ENCODE measurements at places on chromosomes 5 and 9.

DNA sequence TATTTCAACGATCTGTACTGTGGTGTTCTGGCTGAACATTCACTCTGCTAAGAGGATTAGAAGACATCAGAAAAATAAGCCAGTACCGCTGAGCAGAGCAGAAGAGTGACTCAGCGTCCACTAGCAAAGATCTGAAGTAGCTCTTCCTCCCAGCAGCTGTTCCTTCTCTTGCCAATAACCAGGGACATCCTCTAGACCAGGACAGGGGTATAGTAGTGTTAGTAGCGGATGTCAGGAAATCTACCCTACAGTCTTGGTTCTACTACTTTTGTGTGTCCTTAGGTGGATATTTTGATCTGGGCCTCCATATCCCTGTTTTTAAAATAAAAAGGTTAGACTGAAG, 103.6 kb downstream of the TSSK1B start:
- DNase-seq, result no peak

DNA sequence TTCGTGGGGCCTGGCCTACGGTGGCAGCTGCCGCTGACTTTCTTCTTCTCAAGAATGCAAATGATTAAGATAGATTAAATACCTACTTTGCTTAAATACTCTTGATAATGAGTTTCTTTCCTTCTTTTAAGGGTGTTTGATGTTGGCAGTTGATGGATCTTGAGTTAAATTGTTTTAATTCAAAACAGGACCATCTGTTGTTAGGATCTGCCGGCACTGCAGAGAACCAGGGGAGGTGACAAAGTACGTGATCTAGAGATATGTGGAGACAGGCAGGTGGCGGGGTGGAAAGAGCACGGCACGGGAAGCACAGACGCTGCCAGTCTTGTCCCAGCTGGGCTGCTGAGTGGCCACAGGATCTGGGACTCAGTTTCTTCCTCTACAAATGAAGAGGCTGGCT, 37.9 kb downstream of the MED27 start:
- no peak for DNase-seq

- DNase-seq, result no peak
Observed at GRCh38 chr5:63043792-63044191, 465.2 kb downstream of the LRRC70 start.

- no peak for DNase-seq
Observed at GRCh38 chr5:8568858-8569257, 699.9 kb downstream of the MTRR start.

- DNase-seq, result no peak
Observed at GRCh38 chr9:73053543-73053942, 98.1 kb upstream of the ANXA1 start.

DNA sequence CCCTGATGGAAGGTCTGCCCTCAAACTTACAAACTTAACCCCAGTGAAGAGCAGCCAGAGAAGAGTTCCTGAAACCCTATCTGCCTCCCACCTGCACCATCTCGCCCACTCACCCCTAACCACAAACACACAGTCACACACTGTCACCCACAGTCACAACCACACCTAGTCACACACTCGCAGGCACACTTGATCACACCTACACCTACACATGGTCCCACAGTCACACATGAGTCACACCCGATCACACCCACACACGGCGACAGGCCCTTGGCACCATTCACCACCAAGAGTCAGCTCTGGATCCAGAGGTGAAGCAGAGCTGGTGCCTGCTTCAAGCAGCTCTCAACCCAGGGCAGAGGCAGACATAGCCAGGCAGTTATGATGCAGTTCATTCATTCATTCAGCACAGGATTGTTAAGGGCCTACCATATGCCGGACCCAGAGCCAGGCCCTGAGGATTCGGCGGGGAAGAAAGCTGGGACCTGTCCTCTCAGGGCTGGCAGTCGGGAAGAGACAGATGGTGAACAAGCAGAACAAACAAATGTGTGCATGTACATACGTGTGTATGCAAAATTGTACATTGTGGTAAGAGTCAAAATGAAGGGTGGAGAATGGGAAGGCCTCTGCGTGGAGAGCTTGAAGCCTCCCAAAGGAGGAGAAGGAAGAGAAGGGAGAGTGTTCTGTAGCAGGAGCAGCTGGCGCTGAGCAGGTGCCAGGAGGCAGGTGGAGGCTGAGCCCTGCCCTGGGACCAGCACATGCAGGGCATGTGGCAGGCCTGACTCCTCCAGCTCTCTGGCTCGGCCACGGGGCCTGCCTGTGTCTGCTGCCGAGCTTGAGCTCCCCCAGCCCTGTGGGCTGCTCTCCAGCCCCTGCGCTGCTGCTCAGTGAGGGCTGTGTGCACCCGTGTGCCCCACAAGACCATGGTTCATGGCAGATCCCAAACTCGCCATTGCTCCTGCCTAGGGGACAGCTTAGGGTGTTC, 6.4 kb downstream of the TSPAN17 start:
- peak; percentile 85 for DNase-seq

- no peak for DNase-seq
Observed at GRCh38 chr5:58582019-58582802, 664 bp upstream of the RAB3C start.

DNA sequence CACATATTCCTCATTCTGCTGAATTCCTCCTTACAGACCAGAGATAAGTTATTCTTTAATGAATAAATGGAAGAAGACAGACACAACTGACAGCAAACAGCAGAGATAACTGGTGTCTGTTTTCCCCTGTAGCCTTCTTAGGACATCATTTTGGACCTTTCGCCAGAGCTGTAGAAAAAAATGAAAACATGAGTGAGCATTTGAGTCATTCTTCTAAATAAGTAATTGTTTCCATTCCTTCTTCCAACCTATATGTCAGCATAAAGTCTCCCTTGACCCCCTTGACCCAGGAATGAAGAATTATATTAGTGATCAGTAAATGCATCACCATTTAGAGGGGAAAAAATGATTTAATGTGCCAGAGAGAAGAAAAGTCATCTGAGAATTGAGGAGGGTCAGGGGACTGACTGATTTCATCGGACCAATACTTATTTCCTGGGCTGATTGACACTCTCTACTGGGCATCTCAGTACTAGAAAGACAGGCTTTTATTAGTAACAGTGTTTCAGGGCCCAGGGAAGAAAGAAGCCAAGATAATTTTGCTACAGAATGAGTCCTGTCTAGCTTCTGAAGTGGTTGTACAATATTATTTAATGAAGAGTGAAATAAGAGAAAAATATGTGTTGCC, 597.0 kb downstream of the PSAT1 start:
- DNase-seq, result no peak

- DNase-seq, result no peak
Observed at GRCh38 chr9:135885100-135885853, 22.1 kb downstream of the CAMSAP1 start.

DNA sequence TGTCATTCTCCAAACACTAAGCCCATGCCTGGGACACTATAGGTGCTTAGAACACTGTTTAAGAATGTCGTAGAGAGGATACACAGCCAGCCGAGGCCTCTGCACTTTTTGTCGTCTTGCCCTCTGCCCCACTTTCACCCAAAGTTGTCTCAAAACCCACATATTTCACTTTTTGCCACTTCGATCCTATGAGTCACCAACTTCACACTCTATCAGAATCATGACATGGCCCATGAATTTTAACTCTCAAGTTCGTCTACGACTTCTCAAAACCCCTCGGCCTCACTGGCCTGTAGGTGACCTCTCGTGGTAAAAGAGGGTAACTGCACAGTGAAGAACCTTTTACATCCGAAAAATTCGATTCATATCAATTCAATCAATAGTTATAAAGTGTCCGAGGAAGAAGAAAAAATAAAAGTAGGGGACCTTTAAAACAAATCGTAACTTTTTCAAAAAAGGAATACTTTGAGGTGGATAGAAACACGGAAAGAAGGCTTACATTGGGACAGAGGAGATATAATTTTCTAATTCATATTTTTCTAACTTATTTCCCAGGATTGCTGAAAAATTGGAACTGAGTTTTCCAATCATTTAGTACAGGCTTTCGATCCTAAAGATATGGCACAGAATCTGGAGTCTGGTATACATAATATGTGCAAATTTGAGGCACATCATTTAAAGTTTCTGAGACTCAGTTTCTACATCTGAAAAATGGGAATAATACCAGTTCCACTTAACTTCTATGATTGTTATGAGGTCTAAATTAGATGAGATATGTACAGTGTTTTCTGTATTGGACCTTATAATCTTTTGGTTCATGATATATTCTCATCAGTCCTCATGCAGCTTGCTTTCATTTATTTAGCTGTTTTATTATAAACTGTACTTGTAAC, 122.6 kb downstream of the APBA1 start:
- DNase-seq, result peak; percentile 8

- no peak for DNase-seq
Observed at GRCh38 chr5:18216016-18216415, 581.8 kb downstream of the TAF11L14 start.

DNA sequence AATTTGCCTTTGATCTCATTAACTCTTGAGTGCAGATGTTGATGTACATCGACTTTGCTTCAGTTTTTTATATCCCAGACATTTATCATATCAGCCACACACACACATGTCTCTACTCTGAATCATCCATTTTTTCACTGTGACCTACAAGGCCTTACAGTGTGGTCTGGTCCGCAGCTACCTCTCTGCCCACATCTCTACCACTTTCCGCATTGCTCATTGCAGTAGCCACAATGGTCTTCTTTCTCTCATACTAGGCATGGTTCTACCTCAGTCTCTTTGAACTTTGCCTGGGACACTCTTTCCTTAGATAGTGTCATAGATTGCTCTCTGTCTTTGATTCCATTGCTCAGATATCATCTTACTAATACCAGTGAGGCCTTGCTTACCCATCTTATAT, 87.9 kb upstream of the FSD1L start:
- peak; percentile 67 for DNase-seq

DNA sequence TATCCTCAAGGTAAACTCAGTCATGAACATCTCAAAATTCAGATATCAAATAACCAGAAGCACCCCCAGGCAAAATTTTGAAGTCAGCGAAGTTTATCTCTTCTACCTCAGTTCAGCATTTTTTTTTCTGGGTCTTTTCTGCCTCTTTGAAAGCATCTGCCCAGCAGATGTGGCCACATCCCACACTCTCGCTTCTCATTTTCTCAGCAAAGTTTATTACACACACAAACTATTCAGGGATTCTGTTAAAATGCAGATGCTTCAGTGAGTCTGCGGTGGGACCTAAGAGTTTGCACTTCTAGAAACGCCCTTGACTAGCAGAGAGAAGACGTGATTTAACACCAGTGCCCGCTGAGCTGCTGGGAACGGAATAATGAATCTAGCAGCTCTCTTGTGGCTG, 19.3 kb downstream of the RASEF start:
- DNase-seq, result no peak

GRCh38 chr5:151924564-151925301, at the start of gene GLRA1:
TSS of gene GLRA1 (minus strand) at chr5:151924851. CDS start at chr5:151924549, 302 bp downstream.
- DNase-seq, result peak; percentile 48

GRCh38 chr9:93909242-93909616, 45.9 kb downstream of the BARX1 start:
- no peak for DNase-seq

DNA sequence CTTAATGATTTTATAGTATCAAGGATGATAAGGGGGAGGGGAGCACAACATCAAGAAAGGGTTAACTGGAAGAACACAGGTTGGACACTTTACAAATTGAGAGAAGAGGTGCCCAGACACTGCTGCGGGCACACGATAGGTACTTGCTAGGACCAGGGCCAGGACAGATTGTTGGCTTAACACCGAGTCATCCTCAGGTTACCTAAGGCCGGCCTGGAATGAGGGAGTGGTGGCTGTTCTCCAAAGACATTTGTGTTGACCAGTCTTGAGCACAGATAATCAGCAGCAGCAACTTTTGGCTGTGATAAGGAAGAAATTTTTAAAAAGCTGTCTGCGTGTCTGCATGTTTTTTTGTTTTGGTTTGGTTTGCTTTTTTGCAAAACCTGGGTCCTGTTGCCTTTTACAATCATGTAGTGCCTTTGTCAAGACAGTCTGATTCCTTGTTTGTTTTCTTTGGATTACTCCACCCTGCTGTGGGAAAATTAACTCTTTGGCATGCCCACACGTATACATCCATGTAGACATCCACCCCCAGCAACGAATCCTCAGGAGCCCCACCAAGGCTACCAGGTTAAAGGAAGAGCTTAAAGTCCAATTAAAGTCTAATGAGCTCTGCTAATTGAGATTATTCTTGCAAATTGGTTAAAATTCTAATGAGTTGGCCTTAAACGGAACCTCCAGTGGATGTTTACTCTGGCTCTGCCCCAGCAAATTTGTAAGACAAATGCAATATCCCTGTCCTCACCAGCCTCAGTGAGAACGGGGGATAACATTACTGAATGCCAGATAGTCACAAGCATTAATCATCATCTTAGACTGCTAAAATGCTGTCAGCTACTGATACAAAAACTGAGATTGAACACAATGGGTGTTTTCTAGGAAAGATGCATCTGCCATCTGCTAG, 382.3 kb downstream of the ACTL7B start:
- no peak for DNase-seq

- no peak for DNase-seq
Observed at GRCh38 chr5:493119-493701, 31.0 kb downstream of the SLC9A3 start.

DNA sequence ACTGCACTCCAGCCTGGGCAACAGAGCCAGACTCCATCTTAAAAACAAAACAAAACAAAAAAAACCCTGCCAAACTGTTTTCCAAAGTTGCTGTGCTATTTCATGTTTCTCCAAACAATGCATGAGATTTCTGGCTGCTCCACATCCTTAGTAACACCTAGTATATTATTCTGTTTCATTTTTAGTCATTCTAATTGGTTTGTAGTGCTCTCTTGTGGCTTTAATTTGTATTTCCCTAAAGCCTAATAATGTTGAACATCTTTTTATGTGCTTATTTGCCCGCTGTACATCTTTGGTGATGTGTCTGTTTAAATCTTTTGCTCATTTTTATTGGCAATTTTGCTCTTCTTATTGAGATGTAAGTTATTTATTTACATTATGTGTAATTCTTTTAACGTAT, 18.4 kb upstream of the TTC1 start:
- DNase-seq, result no peak

DNA sequence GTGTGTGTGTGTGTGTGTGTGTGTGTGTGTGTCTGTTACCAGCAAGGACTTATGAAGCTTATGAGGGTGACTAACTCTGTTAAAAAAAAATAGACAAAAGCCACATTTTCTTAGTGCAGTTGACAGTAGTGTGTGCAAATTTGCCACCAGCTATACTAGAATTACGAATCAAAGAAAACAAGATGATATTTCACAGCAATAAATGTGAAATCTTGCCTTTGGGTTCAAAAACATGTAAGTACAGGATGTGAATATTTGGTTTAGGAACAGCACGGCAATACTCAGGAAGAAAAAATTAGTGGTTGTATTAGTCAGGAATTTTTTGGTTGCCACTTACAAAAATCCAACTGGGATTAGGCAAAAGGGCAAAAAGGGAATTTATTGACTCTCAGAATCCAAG, 117.4 kb downstream of the NPR3 start:
- DNase-seq, result no peak

GRCh38 chr9:69976152-69976551, 67.5 kb upstream of the MAMDC2 start:
- DNase-seq, result no peak

Measured in activated naive CD8-positive, alpha-beta T cell treated with anti-CD3 and anti-CD28 coated beads for 36 hours (primary cell).